ENCODE measurements at places on chromosomes 16 and 17.
A peak's percentile ranks its signal among the peaks of the same experiment; 100 is the strongest.

GRCh38 chr17:77002103-77003045 is 134.2 kb downstream of the MGAT5B start:
- DNase-seq: peak; percentile 27

GRCh38 chr17:65173976-65174683 is 37.0 kb downstream of the RGS9 start:
- no peak for DNase-seq

DNA sequence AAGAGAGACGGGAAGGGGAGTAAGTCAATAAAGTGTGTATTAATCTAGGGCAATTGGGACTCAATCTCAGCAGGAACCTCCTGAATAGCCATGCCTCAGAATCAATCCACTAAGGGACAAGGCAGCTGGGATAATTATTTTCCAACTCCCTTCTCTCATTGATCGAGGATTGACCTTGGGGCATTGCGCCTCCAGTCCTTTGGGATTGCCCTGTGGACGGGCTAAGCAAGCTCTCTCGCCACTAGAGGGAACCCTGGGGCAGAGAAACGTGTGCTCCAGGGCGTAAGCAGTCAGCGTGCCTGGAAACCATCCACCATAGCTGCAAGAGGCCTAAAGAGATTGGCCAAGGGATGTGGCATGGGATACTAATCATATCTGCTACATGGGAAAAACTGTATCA is 53.9 kb upstream of the ERCC4 start:
- peak; percentile 85 for DNase-seq

- no peak for DNase-seq
These were observed 319.8 kb upstream of the GOT2 start for GRCh38 chr16:59053911-59054310.

Data from AG10803 (cell line).